Renal pelvis (tissue), 12 donors: ENCODE measurements at places on chromosomes 6 and 20. TPM values are rescaled to one million over a fixed set of nuclear protein-coding genes. Genes with fewer than 3 reads are reported as not detected.

DNA sequence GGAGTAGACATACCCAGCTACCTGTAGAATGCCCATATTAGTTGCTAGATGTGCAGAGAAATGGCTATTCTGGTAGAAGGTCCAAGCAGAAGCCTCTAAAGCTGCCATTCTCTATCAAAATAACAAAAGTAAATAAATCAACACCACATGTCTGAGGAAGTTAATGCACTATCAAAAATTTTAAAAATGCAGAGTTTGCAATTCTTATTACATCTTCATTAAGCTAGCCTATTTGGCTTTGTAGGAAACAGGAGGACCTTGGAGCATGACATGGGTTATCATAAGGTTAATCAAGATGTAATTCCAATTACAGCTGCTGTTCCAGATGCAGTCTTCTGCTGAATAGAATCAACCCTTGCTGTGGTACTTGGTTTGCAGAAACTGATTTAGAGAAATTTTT is 188.4 kb downstream of the TBX18 start:
- no peak for DNase-seq

SALL4 gene
- 6.7 TPM for polyA plus RNA-seq

DNA sequence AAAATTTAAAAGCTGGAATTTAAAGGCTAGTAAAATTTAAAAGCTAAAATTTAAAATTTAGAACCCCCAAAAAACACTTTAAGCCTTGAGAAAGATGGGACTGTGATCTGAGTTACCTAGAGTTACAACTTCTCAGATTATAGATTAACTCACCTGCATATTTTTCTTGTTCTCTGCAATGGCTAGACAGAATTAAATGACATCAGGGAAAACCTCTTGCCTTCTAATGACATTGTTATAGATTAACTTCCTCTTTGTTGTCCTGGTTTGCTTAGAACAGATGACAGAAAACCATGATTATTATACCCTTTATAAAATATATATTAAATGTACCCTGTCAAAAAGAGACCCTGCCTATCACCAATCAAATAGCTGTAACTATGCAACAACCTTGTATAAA is 56.4 kb downstream of the TRDN start:
- DNase-seq, result peak; percentile 9

DNA sequence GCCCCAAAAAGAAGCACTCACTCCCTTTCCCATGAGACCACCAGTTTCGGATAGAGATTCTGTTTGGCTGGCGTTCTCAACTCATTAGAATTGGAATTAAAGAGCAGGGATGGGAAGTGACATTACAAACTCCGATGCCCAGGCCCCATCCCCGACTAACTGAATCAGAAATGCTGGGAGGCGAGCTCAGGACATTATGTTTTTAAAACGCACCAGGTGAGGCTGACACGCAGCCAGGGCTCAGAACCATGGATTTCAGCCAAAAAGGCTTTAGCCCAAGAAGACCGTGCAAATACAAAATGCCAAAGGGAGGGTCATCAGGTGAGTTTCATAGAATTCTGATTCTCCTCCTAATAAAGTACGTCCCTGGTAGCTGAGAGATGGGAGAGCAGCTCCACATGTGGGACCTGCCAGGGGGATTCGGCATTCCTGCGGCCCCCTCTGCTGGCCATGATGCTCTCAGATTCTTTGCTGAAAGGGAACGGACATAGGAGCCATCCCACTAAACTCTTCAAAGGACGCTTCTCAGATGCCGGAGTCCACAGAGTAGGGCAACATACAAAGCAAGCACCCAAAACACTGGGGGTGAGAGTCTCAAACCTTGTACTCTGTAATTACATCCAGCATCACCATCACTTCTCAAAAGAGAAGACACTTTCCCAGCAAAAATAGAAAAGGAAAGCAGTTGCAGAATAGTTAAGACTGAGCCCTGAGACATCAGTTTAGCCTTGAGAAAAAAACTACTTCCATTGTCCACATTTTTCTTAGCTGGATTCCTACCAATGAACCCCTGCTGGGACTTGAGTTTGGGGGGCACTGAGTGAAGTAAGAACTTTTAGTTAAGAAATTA is 205.2 kb downstream of the BMP7 start:
- peak; percentile 48 for DNase-seq

SLC2A4RG gene
- polyA plus RNA-seq, result 140 TPM

RREB1 gene
- 21.8 TPM for polyA plus RNA-seq

HLA-F gene
- polyA plus RNA-seq, result 6.3 TPM

FILIP1 gene
- polyA plus RNA-seq, result 2.0 TPM

DNA sequence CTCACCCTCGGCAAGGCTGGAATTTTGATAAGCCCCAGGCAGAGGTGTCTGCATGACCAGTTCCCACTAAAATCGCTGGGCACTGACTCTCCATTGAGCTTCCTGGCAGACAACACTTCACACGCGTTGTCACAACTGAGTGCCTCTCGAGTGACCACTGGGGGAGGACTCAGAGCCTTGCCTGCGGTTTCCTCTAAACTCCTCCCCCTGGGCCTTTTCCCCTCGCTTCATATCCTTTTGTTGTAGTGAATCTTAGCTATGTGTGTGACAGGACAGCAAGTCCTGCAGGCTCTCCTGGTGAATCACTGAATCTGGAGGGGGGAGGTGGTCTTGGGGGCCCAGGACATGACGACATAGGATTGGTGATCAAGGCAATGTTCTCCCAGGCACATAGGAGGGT is 670.8 kb downstream of the PRKN start:
- peak; percentile 4 for DNase-seq

RHAG gene
- 1.6 TPM for polyA plus RNA-seq

- no peak for DNase-seq
Observed at GRCh38 chr6:143607168-143607567, 70.6 kb upstream of the PHACTR2 start.

GRCh38 chr6:16471222-16471909 is 233.0 kb downstream of the GMPR start:
- DNase-seq, result peak; percentile 66

DNA sequence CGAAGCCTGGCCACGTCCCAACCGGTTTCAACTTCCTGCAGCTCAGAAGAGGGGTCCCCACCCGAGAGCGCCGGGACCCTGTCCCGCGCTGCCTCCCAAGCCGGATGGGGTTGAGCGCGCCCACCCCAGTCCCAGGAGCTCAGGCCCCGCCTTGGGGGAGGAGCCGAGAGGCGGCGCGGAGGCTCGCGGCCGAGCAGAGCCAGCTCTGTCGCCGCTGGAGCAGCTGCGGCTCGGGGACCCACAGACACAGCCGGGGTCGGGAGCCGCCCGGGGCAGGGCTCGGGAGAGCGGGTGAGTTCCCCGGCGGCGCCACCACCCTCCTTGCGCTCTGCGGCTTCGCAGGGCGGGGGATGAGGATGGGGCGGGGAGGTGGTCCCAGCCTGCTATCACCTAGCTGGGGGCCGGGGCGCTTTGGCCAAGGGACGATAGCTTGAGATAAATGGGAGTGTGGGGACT is at the start of gene PPP1R16B:
TSS of gene PPP1R16B (plus strand) at position 196 of the 456 bp plus-strand sequence. CDS start 30,229 bp downstream, outside the sequence.
- peak; percentile 56 for DNase-seq

GRCh38 chr6:87982134-87982533 is 65.5 kb upstream of the SPACA1 start:
- DNase-seq, result no peak

- no peak for DNase-seq
Observed at GRCh38 chr6:3804964-3805363, 44.2 kb upstream of the FAM50B start.
